ENCODE measurements at places on chromosomes 5 and 9.

GRCh38 chr9:135392511-135392910 is 87.1 kb upstream of the PPP1R26 start:
- no peak for DNase-seq

GRCh38 chr5:34475249-34475966 is 180.7 kb upstream of the RAI14 start:
- DNase-seq, result no peak

- DNase-seq, result no peak
Observed at GRCh38 chr9:137679695-137680305, 61.0 kb downstream of the EHMT1 start.

GRCh38 chr9:118829334-118829733 is 539.9 kb downstream of the BRINP1 start:
- no peak for DNase-seq

DNA sequence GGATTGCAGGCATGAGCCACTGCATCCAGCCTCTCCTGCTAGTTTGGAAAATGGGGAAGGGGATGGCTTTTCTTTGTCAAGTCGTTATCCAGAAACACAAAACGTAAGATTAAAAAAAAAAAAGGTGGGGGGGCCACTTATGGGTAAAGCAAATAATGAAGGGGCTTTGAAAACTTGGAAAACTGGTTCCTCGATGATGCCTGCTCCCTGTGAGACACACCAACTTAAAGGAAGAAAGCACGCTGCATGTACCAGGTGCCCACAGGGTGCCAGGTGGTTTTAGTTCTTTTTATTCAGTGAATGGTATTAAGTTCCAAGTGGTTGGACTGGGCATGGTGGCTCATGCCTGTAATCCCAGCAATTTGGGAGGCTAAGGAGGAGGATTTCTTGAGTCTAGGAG is 170.1 kb downstream of the GOLPH3 start:
- no peak for DNase-seq

DNA sequence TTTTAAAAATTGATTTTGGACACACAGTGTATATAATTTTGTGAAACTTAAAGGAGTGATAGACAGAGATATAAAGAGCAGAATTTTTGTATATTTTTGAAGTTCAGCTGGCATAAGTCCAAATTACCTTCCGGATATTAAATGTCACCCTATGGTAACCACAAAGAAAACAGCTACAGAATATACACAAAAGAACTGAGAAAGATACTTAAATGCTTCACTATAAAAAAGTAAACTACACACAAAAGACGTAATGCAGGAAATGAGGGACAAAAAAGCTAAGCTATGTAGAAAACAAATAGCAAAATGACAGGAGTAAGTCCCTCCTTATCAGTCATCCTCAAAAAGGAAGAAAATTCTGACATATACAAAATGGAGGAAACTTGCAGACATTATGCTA is 29.4 kb downstream of the HACD4 start:
- DNase-seq, result no peak
